ENCODE measurements at places on chromosomes 3 and 15.

DNA sequence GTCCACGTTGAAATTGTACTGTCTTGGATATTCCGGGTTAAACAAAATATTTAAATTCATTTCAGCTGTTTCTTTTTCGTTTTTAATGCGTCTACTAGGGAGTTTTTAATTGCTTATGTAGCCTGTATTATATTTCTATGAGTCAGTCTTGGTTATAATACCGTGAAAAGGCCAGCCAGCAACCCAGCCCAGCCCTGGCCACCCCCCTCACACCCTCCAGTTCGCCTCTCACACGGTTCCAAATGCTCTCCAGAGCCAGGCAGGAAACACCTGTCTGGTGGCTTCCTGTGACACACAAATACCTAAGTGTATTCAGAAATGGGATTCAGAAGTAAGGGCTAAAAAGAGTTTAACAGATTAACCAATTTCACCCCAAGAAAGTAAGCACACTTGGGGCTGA, 4.4 kb downstream of the SH3BP5 start:
- no peaks in the 10 kb centered on the region for H3K36me3 ChIP-seq
- no peak overlapping the region for H3K27ac ChIP-seq
- H3K4me3 ChIP-seq: no peak overlapping the region
- DNase-seq: no peak

DNA sequence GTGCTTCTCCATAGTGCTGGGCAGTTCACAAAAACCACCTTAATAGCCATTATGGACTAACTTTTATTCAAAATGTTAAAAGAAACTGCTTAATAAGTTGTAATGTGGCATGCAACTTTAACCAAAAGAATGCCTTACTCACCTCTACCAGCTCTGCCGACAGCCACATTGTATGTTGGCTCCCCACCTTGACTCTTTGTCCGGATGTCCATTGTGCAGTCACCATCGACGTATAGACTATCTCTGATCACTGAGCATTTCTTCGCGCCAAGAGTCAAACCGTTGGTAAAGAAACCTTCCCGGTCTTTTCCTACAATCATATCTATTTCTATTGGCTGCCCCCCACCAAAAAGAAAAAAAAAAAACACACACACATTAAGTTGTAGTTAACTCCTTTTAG, 2.5 kb downstream of the PFN2 start:
- peaks cover 6% of the 10 kb centered on the region for H3K36me3 ChIP-seq
- H3K4me3 ChIP-seq: peak overlapping the region; percentile 0
- no peak overlapping the region for H3K27ac ChIP-seq
- H3K4me1 ChIP-seq: no peaks in the 10 kb centered on the region
- H3K27me3 ChIP-seq: no peaks in the 10 kb centered on the region

DNA sequence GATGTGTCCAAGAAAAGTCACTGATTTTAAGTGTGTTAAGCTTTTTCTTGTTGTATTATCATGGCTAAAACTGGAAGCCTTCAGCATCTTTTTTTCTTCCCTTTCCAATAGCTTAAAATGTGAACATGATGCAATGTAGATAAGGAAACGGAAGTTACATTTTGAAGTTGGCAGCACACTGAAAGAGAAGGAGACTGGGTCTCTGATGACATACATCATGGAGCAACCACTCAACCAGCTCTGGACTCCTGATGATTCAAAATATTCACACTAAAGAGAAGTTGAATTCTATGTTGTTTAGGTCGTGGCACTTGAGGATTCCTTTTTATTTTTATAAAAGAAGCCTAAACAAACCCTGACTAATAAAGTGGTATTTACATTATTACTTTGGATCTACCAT, 488.3 kb upstream of the ALCAM start:
- H3K27me3 ChIP-seq: no peaks in the 10 kb centered on the region
- H3K36me3 ChIP-seq: no peaks in the 10 kb centered on the region
- H3K27ac ChIP-seq: no peak overlapping the region
- no peaks in the 10 kb centered on the region for H3K4me1 ChIP-seq
- no peak for DNase-seq

GRCh38 chr3:39626198-39626597, 158.7 kb downstream of the MOBP start:
- H3K36me3 ChIP-seq: no peaks in the 10 kb centered on the region
- H3K4me1 ChIP-seq: no peaks in the 10 kb centered on the region
- H3K4me3 ChIP-seq: no peak overlapping the region
- DNase-seq: no peak
- no peak overlapping the region for H3K27ac ChIP-seq
- no peaks in the 10 kb centered on the region for H3K27me3 ChIP-seq

- no peak overlapping the region for H3K27ac ChIP-seq
- H3K4me1 ChIP-seq: no peaks in the 10 kb centered on the region
- DNase-seq: no peak
Observed at GRCh38 chr3:52679811-52680210, 5.9 kb downstream of the PBRM1 start.

GRCh38 chr3:2375376-2375775, 276.7 kb downstream of the CNTN4 start:
- no peak for DNase-seq
- H3K36me3 ChIP-seq: no peaks in the 10 kb centered on the region
- no peak overlapping the region for H3K27ac ChIP-seq
- H3K4me3 ChIP-seq: no peak overlapping the region
- no peaks in the 10 kb centered on the region for H3K27me3 ChIP-seq

All from mesendoderm (in vitro differentiated cells).